NCI-H2171 (cell line): ENCODE measurements at places on chromosomes 7 and 10.

GRCh38 chr10:90856964-90857634 lies 740 bp downstream of the HTR7 start:
- DNase-seq: no peak

DNA sequence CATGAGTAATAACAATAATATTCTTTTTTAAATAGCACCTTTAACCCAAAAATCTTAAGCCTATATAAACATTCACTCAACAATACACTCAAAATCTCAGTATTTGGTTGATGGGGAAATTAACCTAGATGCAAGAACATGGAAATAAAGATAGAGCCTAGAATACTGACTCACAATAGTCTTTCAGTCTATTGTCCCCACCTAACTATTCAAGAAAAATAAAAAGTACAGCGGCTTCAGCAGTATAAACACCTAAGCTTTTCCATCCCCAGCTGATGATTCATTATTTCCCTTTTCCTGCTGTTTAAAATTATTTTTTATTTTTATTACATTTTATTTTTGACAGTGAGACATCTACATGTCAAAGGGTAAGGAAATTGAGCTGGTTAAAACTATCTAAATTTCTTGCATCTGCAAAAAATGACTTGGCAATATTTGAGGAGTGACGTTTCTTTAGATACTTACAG lies 201.4 kb downstream of the FZD1 start:
- no peak for DNase-seq

GRCh38 chr7:33757050-33757449 lies 148.3 kb upstream of the BMPER start:
- no peak for DNase-seq

GRCh38 chr7:116782177-116782711 lies 80.1 kb upstream of the CAPZA2 start:
- no peak for DNase-seq

DNA sequence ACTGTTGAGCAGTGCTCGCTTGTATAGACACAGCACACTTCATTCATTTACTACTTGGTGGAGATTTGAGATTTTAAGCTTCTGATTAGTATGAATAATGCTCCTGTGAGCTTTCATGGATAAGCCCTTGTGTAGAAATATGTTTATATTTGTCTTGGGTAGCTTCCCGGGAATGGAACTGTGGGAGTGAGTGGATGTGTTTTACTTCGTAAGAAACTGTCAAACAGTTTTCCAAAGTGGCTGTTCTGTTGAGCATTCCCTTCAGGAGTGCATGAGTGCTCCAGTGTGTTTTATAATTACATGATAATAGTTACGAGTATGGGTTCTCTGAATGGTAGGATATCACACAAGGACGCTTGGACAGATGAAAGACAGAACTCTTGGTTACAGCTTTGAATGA lies 49.4 kb downstream of the VWC2 start:
- DNase-seq: no peak

DNA sequence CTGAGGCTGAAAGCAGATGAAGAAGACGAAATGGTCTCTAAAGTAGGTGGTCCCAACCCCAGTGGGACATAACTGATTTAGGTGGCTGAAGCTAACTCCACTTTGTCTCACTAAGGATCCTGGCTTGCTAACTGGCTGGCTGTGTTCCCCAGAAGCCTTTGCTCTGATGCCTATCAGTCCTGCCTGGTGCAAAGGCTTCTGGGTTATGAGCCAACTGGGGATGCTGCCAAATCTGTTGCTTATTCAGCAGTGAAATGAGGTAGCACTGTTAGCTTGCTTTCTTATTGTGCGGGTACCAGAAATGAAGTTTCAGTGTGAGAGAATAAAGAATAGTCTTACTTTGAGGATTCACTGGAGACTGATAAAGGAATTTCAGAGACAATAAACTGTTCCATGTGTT lies 18.1 kb downstream of the PRKG1 start:
- DNase-seq: no peak

- no peak for DNase-seq
Observed at GRCh38 chr7:196283-196682, 3.9 kb downstream of the FAM20C start.

DNA sequence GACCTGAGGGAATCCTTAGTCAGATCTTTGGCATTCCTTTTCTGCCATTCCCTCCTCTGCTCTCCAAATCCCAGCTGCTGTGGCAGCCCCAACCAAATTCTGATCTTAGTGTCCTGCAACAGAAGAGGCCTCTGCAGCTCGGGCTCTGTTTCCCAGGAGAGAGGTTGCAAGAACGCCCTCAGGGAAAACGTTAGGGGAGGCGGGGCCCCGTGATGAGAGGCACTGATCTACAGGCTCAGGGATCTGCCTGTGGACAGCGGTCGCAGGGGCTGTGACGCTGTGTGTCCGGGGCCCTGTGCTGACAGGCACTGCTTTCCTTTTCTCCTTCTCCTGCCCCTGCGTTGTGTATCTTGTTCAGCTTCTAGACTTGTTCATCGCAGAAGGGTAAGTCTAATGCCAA lies 57.3 kb upstream of the DPYSL4 start:
- no peak for DNase-seq

DNA sequence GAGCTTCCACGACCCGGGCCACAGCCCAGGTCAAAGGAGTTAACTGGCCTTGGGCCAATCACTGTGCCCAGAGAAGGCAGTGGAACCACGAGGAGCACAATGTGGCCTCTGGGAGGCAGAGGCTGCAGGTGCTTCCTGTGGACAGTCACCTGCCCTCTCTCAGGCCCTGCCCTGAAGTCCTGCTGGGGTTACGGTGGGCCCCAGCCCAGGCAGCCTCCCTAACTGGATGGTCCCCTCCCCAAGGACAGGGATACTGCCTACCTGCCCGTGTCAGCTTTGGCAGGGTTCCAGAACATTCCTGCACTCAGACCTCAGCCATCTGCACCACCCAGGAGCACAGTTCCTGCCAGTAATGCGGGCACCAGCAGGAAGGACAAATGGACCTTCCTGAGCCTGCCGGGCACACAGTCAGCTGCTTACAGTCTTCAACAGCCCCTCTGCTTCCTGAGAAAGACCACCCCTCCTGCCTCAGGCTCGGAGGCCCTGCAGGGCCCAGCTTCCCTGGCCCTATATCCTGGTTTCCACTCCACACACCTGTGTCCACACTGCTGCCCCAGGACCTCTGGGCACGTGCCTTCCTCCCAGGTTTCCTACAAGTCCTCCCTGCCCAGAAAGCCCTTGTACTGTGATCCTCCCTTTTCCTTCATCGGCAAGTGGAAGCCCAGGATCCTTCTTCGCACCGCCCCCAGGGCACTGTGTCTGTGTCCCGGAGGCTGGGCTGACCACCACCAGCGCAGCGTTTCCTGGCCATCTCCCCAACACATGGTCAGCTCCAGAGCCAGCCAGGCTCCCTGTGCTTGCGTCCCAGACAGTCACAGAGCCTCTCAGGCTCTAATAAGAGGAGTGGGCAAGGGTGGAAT lies 23.3 kb downstream of the WDR86 start:
- DNase-seq: no peak

- DNase-seq: no peak
Observed at GRCh38 chr7:55034776-55035175, 16.0 kb downstream of the EGFR start.

DNA sequence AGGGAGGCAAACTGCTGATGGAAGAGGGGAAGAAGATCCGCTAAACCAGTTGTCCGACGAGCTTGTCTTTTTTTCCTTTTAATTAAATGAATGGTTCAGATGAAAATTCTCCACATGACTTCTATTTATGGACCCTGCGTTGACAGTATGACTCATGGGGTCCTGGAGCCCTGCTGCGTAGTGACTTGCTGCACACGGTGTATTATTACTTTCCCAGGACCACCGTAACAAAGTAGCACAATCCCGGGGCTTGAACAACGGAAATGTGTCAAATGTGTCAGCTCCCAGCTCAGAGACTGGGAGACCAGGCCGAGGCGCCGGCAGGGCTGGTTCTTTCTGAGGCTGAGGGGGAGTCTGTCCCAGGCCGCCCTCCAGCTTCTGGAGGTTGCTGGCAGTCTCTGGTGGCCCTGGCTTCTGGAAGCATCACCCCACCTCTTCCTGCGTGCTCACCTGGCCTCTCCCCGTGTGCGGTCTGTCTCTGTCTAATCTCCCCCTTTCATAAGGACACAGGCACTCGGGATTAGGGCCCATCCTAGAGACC lies 33.8 kb upstream of the MNX1 start:
- no peak for DNase-seq

- DNase-seq: no peak
Observed at GRCh38 chr7:26857506-26858240, 6.7 kb downstream of the SKAP2 start.

DNA sequence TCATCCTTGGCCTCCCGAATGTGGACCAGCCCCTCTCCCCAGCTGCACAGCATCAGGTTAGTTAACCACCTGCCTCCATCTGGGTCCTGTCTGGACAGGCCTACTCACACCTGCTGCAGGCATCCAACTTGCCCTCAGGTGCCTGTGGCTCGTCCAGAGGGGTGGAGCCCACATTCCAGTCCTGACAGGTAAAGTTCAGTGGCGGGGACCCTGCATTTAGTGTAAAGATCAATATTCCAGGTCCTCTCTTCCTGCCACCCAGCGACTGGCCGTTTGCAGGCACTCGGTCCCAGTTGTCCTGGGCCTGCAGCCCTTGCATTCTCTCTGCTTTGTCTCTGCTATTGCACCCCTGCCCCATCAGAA lies 15.0 kb downstream of the HTRA1 start:
- peak; percentile 35 for DNase-seq

DNA sequence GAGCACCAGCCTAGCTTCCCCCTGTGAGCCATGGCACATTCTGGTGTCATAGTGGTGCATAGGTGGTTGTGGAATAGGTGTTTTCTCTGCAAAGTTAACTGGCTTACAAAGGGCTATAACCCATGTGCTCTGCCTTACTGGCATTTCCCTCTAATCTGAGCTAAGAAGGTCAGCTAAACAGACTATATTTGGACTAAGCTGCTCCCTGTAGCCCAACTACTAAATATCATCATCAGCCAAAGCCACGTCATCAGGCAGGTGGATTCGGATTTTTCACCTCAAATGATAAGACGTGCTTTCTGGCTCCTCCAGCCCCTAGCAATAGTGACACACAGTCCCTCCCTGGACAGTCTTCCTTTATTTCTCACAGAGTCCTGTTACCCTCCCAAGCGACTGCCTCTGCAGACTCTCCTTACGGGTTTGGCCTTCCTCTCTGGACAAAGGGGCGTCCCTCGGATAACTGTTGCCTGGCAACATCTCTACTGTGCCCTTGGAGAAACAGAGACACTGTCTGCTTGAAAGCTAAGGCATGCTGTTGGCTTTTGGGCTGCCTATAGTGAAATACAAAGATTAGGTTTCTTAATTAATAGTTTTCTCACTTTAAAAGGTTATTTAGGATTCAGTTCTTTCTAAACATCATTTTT lies 9.1 kb downstream of the SLC13A4 start:
- DNase-seq: no peak

DNA sequence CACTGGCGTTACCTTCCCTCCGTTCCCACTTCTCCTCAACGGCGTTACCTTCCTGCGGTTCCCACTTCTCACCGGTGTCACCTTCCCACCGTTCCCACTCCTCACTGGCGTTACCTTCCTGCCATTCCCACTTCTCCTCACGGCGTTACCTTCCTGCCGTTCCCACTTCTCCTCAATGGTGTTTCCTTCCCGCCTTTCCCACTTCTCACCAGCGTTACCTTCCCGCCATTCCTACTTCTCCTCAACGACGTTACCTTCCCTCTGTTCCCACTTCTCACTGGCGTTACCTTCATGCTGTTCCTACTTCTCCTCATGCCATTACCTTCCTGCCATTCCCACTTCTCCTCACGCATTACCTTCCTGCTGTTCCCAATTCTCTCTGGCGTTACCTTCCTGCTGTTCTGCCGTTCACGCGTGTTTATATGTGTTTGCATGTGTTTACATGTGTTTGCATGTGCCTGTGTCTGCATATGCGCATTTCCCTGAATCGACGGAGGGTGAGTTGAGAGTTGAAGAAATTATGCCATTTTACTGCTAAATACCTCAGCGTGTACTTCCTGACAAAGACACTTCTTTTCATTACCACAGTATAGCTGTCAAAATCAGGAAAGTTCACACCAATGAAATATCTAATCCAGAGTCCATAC lies 23.2 kb upstream of the CFAP46 start:
- peak; percentile 70 for DNase-seq

GRCh38 chr10:5685764-5686240 lies 1.2 kb downstream of the TASOR2 start:
- no peak for DNase-seq

DNA sequence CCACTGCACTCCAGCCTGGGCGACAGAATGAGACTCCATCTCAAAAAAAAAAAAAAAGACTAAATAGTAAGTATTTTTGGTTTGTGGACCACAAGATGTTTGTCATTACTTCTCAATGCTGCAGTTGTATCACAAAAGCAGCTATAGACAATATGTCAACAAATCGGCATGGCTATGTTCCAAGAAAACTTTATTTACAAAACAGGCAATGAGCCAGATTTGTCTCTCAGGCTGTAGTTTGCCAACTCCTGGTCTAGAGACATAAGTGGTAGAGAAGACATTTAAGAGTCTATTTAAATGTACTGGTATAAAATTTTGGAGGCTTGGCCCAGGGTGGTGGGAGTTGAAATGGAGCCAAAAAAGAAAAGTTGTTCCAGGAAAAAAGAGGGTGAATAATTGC lies 185.8 kb downstream of the SORCS1 start:
- DNase-seq: no peak

DNA sequence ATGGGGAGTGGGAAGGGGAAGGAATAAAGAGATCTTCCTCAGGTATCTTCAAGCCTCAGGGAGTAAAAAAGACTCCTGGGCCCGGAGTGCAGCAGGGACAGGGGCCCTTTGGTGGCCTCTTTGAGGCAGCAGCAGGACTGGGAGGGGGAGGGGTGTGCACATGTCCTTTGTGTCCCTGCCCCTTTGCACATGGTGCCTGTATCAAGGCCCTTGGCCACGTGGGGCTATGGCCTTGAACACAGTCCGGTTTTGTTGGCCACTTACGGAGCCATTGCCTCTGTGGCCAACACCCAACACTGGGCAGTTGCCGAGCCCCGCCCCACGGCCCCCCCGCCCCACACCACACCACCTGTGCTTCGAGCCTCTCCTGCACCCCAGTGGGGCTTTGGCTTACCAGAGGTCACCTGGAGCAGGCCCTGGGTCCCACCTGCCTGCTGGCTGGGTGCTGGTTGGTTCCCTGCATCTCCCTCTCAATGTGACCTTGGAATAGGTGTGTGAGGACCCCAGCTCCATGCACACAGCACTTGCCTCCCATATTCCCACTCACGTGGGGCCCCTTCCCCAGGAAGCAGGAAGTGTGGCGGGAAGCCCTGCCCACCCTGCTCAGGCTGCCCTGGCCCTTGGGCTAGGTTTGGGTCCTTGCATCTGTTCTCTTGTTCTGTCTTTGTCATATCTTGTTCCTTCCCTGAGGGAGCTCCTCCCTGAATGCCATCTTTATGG lies 5.4 kb downstream of the SAP25 start:
- no peak for DNase-seq
